ENCODE measurements at places on chromosomes 1 and 21. TPM values are rescaled to one million over a fixed set of nuclear protein-coding genes. Genes with fewer than 3 reads are reported as not detected.

Gene INKA2
- 2.5 TPM for total RNA-seq

Gene SH2D1B
- 1.0 TPM for total RNA-seq

Gene ZC3H11A
- total RNA-seq, result 61.4 TPM

Gene CORT
- 0.32 TPM for total RNA-seq

Gene G0S2
- total RNA-seq, result 9.0 TPM

Gene CTSK
- total RNA-seq, result 64.0 TPM

Gene OR6N1
- total RNA-seq, result not detected

Gene NME7
- total RNA-seq, result 15.6 TPM

Gene LYPD8
- 700 TPM for total RNA-seq

Gene CRP
- total RNA-seq, result not detected

Gene CATSPERE
- total RNA-seq, result 1.3 TPM

Gene KCND3
- total RNA-seq, result 1.2 TPM

Gene PRR9
- not detected for total RNA-seq

Gene LCE5A
- not detected for total RNA-seq

Gene DISC1
- 4.8 TPM for total RNA-seq

Gene SLAMF9
- not detected for total RNA-seq

Gene CCDC30
- total RNA-seq, result 3.7 TPM

Gene ELAVL4
- total RNA-seq, result 8.3 TPM

Gene MNDA
- 5.7 TPM for total RNA-seq

Gene TMIGD3
- 3.5 TPM for total RNA-seq

Gene PPCS
- 90.5 TPM for total RNA-seq

Gene TMEM82
- total RNA-seq, result 19.7 TPM

Data from mucosa of descending colon (tissue), 3 donors.